ENCODE measurements at places on chromosomes 6 and 20.

DNA sequence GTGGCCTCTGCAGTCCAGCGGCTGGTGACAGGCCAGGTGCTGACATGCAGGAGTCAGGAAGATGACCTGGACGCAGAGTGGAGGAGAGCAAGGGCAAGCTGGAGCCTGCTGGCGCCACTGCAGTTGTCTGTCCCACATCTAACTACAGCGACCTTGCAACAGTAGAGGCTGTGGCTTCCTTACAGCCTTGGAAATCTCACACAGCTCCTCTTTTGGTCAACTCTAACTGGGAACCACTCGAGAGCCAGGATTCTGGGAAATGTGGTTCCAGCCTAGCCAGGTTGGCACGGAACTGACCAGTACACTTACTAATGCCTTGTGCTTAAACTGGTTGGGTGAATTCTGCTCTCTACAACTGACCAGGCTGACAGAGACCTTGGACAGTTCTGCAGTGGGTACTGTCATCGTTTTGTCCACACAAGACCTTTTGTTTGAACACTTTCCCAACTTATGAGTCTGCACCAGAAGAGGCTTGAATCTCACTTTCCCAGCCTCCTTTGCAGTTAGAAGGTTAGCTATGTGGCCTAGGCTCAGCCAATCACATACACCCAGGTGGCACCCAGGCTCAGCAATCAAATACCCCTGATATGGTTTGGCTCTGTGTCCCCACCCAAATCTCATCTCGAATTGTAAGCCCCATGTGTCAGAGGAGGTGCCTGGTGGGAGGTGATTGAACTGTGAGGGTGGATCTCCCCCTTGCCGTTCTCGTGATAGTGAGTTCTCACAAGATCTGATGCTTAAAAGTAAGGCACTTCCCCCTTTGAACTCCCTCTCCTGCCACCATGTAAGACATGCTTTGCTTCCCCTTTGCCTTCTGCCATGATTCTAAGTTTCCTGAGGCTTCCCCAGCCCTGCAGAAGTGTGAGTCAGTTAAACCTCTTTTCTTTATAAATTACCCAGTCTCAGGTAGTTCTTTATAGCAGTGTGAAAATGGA is 153.5 kb downstream of the ZMYND8 start:
- no peak for DNase-seq

DNA sequence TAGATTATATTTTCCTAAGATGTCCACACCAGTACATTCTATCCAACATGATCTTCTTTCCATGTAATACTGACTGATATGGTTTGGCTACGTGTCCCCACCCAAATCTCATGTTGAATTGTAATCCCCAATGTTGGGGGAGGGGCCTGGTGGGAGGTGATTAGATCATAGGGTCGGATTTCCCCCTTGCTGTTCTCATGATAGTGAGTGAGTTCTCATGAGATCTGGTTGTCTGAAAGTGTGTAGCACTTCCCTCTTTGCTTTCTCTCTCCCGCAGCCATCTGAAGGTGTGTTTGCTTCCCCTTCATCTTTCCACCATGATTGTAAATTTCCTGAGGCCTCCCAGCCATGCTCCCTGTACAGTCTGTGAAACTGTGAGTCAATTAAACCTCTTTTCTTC is 12.2 kb upstream of the HBS1L start:
- DNase-seq, result no peak

DNA sequence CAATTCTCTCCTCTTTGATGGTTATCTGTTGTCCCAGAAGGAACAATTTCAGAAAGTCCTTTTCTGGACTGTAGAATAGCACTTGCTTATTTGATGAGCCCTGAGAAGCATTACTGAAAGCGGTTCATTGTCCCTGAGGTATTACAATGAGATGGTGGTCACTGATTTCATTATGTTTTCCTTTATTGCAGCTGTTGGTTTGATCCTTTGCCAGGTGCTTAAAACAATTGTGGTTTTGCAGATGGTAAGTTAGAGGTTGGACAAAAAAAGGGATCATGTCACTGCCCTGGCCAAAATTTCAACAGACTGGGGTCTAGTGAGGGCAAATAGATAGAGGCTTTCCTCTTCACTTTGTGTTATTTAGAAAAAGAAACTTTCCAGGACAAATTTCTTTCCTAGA is 61.9 kb downstream of the ESR1 start:
- DNase-seq, result no peak

DNA sequence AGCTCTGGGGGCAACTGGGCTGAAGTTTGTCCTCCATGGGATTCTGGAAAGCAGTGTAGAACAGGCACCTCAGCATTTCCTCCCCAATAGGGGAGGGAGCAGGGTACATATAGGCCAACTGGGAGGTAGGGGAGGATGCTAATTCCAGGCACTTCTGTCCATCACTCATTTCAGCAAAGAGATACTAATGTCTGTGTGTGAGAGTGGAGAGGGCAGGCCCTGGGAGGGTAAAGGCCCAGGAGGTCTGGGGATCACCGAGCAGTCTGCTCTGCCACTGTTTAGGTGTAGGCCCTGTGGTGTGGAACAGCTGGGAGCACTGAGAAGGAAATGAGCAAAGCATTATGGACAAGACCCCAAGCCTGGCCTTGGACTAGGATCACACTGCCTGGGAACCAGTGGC is 158.7 kb downstream of the SLC24A3 start:
- DNase-seq, result no peak

DNA sequence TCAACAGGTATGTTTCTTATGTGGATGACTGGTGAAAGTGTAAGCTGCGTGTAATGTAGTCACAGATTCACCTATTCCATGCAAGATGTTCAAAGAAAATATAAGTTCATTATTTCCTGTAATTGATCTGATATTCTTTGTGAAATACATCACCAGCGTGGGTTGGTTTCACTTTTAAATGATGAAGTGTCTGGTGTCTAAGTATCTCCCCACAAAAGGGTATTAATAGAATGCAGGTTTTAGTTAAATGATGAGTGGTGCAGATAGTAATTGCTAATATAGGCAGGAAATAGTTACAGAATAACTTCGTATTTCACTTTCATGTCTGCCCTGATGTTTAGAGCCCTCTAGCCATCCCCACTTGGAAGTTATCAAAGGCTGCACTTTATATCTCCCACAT is 22.2 kb downstream of the PGBD1 start:
- no peak for DNase-seq

Data from ovary (tissue), 10 donors.